CD14-positive monocyte (primary cell): ENCODE measurements at places on chromosomes 1 and 21. TPM values are rescaled to one million over a fixed set of nuclear protein-coding genes. Genes with fewer than 3 reads are reported as not detected.

DNA sequence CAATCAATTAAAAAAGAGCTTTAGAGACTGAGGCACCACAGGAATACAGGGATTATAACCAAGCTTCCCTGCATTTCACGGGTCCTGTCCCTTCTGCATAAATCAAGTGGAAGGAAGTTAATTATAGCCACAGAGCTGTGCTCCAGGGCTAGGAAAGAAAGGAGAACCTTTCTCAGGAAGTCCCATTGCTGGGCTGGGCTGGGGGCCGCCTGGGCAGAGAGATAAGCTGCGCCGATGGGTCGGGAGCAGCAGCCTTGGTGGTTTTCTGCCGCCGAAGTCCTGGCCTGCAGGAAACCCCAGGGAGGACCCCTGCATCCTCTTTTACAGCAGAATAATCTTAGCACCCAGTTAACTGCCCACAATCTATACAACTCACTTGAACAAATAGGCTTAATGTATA, 12.6 kb upstream of the CD34 start:
- peaks cover 14% of the 10 kb centered on the region for H3K4me1 ChIP-seq
- no peak overlapping the region for H3K27ac ChIP-seq
- no peaks in the 10 kb centered on the region for H3K36me3 ChIP-seq
- DNase-seq, result no peak
- no peaks in the 10 kb centered on the region for H3K27me3 ChIP-seq

ANKRD35 gene
- polyA plus RNA-seq, result 0.40 and 0.56 TPM in 2 replicates

OR10J1 gene
- polyA plus RNA-seq, result not detected

- DNase-seq, result no peak
- no peaks in the 10 kb centered on the region for H3K4me1 ChIP-seq
- H3K27me3 ChIP-seq, result no peaks in the 10 kb centered on the region
- H3K4me3 ChIP-seq, result no peak overlapping the region
- no peaks in the 10 kb centered on the region for H3K36me3 ChIP-seq
- H3K27ac ChIP-seq, result no peak overlapping the region
Observed at GRCh38 chr1:114956570-114956969, 73.1 kb upstream of the TSHB start.

DNA sequence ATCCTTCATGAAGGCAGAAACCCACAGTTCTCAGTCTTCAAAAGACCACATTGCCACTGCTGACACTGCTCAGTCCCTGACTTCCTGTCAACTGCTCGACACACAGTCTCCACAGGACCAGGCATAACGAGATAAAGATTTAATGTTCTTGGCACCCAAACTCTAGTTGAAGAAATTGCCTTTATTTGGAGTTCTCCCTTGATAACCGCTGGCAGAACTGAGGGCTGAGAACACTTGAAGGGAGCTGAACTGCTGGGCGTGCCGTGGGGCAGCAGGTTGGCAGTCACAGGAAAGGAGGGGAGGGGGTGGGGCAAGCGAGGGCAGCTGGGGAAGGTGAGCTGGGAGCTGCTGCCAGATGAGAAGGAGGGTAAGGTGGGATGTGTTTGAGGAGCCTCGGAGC, 15.9 kb downstream of the HENMT1 start:
- peaks cover 32% of the 10 kb centered on the region for H3K4me1 ChIP-seq
- no peak overlapping the region for H3K27ac ChIP-seq
- DNase-seq, result no peak
- H3K36me3 ChIP-seq, result peaks cover 14% of the 10 kb centered on the region
- no peaks in the 10 kb centered on the region for H3K27me3 ChIP-seq

- peaks cover 10% of the 10 kb centered on the region for H3K4me1 ChIP-seq
- H3K4me3 ChIP-seq, result no peak overlapping the region
- H3K27ac ChIP-seq, result no peak overlapping the region
- DNase-seq, result peak; percentile 13
Observed at GRCh38 chr1:150072959-150073358, 5.4 kb downstream of the VPS45 start.

RHOU gene
- polyA plus RNA-seq, result 4.8 TPM

C4BPA gene
- 0.25 TPM for polyA plus RNA-seq

DNA sequence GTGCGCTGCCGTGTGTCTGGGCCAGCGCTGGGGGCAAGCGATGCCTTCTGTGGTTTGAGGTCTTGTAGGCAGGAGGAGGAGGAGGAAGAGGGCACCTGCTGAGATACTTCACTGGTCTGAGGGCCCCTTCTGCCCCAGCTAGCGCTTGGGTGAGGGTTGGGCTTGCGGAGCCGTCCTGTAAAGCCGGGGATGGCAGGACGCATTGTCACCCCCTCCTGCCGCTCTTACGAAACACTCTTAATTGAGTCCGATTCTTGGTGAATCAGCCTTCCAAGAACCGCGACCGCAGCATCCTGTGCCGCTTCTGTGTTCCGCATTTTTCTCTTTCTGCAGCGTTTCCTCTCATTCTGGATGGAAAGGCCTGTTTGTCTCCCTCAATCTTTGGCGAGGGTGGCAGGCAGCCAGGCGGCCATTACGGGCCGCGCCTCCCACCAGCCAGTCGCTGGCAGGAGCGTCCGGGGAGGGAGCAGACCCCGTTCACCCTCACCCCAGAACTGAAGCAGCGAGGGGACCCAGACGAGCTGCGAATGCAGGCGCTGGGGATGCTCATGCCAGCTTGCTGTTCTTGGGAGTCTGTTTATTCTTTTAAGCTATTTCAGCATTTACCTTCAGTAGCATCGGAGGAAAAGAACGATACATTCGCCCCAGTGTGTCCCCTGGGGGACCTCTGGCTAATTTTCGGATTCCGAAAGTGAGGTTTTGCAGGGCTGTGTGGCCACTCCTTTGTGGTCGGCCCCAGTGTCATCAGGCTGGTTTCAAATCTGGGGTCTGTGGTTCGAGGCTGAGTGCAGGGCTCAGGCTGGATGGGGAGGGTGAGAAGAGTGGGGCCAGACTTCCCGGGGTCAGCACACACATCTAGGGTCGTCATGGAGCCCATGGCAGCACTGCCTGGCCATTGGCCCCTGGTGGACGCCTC, 62.7 kb downstream of the SKI start:
- H3K4me3 ChIP-seq, result no peak overlapping the region
- DNase-seq, result peak; percentile 96
- H3K27ac ChIP-seq, result peak overlapping the region; percentile 43
- peaks cover 42% of the 10 kb centered on the region for H3K4me1 ChIP-seq
- no peaks in the 10 kb centered on the region for H3K36me3 ChIP-seq
- no peaks in the 10 kb centered on the region for H3K27me3 ChIP-seq

DNA sequence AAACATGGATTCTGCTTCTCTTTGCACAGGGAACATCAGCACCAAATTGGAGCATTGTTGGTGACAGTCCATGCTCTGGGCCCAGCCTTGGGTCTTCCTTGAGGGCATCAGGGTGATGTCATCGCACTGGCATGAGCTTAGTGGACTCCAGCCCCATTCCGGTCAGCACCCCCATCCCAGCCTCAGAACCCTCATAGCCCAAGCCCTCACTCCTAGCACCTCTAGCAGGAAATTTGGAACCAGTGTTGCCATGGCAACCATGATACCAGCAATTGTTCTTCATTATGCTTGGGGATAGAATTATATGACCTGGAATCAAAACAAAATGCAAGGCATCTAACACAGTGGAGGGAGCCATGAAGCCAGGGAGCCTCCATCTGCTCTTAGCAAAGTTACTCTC, 83.1 kb downstream of the VWA5B1 start:
- no peak overlapping the region for H3K4me3 ChIP-seq
- no peaks in the 10 kb centered on the region for H3K4me1 ChIP-seq
- H3K27ac ChIP-seq, result no peak overlapping the region
- no peaks in the 10 kb centered on the region for H3K36me3 ChIP-seq
- DNase-seq, result no peak

DNA sequence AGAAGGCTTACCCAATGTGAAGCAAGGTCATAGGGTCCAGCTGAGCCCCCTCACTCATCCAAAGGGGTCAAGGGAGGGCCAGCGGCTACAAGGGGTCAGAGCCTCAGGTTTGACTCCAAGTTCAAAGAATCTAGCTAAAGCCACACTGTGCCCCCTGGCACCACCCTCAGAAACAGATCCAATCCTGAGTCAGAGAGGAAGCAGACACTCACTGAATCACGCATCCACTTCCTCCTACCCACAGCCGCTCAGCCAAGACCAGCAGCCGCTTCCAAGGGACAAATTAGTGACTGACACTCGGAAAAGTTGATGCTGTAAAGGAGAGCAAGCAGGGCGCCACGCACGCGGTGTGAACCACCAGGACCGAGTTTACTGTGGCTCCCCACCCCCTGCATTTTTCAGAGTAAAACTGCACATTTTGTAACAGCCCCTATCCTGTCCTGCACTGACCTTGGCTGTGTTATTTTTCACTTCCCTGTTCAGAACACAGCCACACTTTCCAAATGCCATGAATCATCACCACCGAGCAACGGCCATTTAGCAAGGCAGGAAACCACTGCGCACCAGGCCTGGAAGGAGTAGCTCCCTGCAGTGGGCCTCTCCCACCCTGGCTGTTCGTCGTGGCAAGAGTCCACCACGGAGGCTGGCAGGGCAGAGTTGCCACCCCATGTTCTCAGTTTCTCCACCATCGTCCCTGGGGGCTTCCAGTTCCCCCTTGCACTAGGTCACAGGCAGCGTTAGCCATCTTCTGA, 147.8 kb downstream of the TOMM20 start:
- peak overlapping the region; percentile 67 for H3K4me3 ChIP-seq
- no peaks in the 10 kb centered on the region for H3K36me3 ChIP-seq
- H3K4me1 ChIP-seq, result peaks cover 100% of the 10 kb centered on the region
- H3K27me3 ChIP-seq, result no peaks in the 10 kb centered on the region

DCST2 gene
- polyA plus RNA-seq, result 1.5 and 2.6 TPM in 2 replicates
